ENCODE measurements at places on chromosomes 11 and 22. TPM values are rescaled to one million over a fixed set of nuclear protein-coding genes. Genes with fewer than 3 reads are reported as not detected.

GRCh38 chr11:57639321-57640067 is 10.2 kb downstream of the YPEL4 start:
- H3K36me3 ChIP-seq, result peaks cover 4% of the 10 kb centered on the region
- DNase-seq, result no peak
- peak overlapping the region; percentile 27 for H3K27ac ChIP-seq
- peaks cover 5% of the 10 kb centered on the region for H3K27me3 ChIP-seq

DNA sequence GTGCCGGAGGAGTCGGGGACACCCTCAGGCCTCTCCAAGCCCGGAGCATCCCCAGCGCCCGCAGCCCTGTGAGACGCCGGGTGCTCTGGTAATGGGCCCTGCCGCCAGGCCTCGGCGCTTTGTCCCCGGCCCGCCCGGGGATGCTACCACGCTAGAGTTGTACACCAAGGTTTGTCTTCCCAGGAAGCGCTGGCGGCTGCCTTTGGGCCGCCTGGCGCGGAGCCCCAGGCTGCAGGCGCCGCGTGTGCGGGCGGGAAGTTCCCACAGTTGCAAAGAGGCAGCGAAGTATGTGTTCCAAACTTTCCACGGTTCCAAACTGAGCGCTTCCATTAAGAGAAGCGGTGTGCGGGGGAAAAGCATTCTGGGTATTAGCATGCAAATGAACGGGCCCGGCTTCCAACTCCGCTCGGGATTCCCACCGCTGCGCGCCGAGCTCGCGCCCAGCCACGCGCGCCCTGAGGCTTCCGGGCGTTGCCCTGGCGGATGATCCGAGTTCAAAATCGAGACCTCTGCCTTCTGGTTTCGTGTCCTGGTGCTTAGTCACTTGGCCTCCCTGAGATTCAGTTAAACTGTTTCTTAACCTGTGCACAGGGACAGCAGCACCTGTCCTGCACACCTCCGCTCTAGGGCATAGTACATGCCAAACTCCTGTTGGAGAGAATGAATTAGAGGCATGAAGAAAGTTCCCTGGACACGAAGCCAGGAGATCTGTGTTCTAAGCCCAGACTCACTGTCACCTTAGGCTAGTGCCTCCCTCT is 1.3 kb upstream of the PATZ1 start:
- no peak for DNase-seq
- peaks cover 1% of the 10 kb centered on the region for H3K36me3 ChIP-seq
- H3K4me1 ChIP-seq, result peaks cover 35% of the 10 kb centered on the region
- H3K27ac ChIP-seq, result peak overlapping the region; percentile 85

DNA sequence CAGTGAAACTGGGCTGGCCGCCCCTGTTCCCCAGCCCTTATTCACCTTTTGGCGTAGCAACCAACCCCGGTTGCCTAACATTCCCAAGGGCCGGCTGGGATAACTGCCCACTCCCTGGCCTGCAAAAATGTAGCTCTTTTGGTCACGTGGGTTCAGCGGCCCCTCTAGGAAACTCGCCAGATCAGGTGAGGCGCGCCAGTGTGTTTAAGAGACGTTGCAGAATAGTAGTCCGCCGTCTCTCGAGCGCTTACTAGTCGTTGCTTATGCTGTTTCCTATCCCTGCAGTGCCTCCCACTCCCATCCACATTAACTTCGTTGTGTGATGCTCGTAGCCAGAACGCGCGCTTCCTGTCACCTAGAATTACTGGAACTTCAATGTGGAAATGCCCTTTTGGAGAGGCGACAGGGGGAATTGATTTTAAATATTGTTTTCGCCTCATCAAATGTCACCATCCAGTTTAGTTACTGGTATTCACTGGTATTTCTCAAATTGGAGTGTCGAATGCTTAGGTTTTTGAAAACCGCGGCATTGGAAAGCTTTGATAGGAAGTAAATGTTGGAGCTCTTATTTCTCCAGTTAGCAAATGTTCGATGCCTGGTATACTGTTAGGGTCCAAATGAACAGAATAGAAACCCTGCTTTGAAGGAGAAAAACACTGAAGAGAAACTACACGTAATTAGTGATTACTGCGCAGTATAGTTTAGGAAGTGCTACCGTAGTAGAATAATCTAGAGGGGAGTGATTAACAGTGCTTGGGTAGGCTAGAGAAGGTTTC is 823 bp downstream of the CEP57 start:
- peak overlapping the region; percentile 99 for H3K4me3 ChIP-seq
- peaks cover 23% of the 10 kb centered on the region for H3K4me1 ChIP-seq
- no peaks in the 10 kb centered on the region for H3K27me3 ChIP-seq

- peaks cover 1% of the 10 kb centered on the region for H3K36me3 ChIP-seq
- H3K4me3 ChIP-seq, result no peak overlapping the region
- no peaks in the 10 kb centered on the region for H3K27me3 ChIP-seq
- no peak overlapping the region for H3K27ac ChIP-seq
Observed at GRCh38 chr11:107549253-107549953, 16.1 kb downstream of the ALKBH8 start.

- H3K4me1 ChIP-seq, result peaks cover 18% of the 10 kb centered on the region
- peak overlapping the region; percentile 4 for H3K27ac ChIP-seq
- H3K27me3 ChIP-seq, result no peaks in the 10 kb centered on the region
Observed at GRCh38 chr11:85884581-85885021, 29.4 kb downstream of the CCDC83 start.

DNA sequence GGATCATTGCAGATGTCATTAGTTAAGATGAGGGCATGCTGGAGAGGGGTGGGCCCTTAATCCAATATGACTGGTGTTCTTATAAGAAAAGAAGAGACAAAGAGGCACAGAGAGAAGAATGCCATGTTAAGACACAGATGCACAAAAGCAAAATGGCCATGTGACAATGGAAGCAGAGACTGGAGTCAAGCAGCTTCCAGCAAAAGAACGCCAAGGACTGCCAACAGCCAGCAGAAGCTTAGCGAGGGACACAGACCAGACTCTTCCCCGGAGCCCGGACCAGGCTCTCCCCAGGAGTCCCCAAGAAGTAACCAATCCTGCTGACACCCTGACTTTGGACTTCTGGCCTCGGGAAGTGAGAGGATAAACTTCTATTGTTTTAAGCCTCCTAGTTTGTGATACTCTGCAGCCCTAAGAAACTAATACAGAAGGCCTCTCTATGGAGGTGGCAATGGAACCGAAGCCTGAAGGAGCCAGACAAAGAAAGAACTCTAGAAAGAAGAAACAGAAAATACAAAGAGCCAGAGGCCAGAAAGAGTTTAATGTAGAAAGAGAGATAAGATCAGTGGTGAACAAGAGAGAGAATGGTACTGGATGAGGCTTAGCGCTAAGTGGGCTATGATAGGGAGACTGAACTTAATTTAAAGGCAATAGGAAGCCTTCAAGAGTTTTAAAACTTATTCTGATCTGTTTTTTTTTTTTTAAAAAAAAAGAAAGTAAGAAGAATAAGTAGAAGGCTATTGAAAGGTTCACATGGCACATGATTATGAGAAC is 27.7 kb downstream of the PRCP start:
- H3K36me3 ChIP-seq, result no peaks in the 10 kb centered on the region
- H3K27ac ChIP-seq, result no peak overlapping the region
- H3K4me1 ChIP-seq, result peaks cover 2% of the 10 kb centered on the region
- no peak for DNase-seq
- no peak overlapping the region for H3K4me3 ChIP-seq

- H3K36me3 ChIP-seq, result peaks cover 4% of the 10 kb centered on the region
- H3K27ac ChIP-seq, result no peak overlapping the region
- no peaks in the 10 kb centered on the region for H3K4me1 ChIP-seq
- no peaks in the 10 kb centered on the region for H3K27me3 ChIP-seq
Observed at GRCh38 chr11:64114231-64114630, 51.7 kb downstream of the MACROD1 start.

- peaks cover 11% of the 10 kb centered on the region for H3K36me3 ChIP-seq
- no peaks in the 10 kb centered on the region for H3K4me1 ChIP-seq
- DNase-seq, result no peak
- no peak overlapping the region for H3K4me3 ChIP-seq
Observed at GRCh38 chr11:67230406-67230805, 35.9 kb upstream of the GRK2 start.

DNA sequence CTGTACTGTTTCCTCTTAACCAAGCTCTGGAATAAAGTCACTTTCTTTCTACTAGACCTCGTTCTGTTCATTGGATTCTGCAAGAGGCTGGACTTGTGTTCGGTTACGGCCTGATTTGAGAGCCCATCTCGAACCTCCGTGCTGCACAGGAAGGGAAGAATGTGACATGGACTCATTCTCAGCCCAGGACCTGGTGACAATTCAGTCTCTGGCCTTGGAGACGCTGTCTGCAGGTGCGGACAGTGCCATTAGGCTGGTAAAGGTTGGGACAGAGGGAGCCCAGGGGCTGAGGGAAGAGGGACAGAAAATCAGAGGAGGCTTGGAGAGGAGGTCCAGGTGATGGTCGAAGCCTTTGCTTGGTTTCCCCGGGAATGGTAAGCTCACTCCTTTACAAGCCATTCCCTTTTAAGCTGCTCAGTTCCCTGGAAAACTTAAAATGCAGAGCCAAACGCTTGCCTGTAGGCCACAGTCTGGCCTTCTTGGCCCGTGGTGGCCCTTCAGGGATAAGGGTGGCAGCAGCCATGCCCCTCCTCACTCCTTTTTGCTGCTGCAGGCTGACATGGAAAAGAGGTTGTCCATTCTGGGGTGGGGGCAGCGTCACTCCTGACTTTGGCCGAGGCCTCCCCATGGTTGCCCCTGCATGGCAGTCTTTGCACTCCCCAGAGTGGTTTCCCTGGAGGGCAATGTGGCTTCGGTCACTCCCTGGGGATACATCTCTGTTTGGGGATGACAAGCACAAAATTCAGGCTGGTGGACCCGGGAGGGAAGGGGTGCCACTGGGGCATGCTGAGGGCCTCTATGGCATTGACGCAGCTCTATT is 52.3 kb downstream of the SHISAL1 start:
- H3K36me3 ChIP-seq, result peaks cover 13% of the 10 kb centered on the region
- no peak overlapping the region for H3K27ac ChIP-seq
- H3K4me3 ChIP-seq, result no peak overlapping the region
- peaks cover 15% of the 10 kb centered on the region for H3K27me3 ChIP-seq
- peak; percentile 25 for DNase-seq

DNA sequence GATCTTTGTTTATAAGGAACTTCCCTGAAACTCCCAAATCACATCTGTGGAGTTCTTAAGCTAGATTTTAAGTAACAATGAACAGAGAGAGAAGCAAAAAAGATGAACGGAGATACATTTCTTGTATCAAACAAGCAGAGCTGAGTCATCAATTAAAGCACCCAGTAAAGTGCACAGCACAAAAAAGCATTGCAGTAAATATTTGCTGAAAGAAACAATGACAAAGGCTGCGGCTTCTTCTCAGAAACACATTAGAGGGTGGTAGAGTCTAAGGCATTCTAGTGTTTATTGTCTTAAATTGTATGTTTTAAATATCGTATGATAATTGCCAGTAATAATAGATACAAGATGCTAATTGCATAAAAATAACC is 941.6 kb upstream of the CHORDC1 start:
- no peaks in the 10 kb centered on the region for H3K27me3 ChIP-seq
- no peak overlapping the region for H3K4me3 ChIP-seq
- no peaks in the 10 kb centered on the region for H3K36me3 ChIP-seq

DNA sequence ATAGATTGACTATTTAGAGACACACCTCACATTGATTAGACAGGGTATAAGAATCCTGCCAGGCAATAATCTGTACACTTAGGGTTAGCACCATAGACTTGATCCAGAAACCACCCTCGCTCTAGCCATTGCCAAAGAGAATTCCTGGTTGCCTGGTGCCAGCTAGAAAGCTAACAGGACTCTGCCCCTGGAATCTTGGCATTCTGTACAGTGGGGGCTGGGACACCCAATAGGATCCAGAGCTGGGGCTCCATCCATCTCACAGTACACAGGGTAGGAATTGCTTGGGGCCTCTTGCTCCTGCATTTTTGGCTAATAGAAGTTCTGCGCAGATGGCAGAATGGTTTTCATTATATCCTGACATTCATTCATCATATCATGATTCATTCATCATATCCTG is 3.0 kb upstream of the APLNR start:
- no peak for DNase-seq
- peaks cover 35% of the 10 kb centered on the region for H3K27me3 ChIP-seq
- no peaks in the 10 kb centered on the region for H3K36me3 ChIP-seq
- H3K4me3 ChIP-seq, result no peak overlapping the region

GRCh38 chr11:58392746-58393145 is 13.9 kb downstream of the OR5B3 start:
- peaks cover 3% of the 10 kb centered on the region for H3K36me3 ChIP-seq
- H3K4me1 ChIP-seq, result peaks cover 39% of the 10 kb centered on the region
- no peak overlapping the region for H3K4me3 ChIP-seq

GRCh38 chr22:46531581-46532175 is 5.7 kb downstream of the CELSR1 start:
- no peaks in the 10 kb centered on the region for H3K27me3 ChIP-seq
- peak overlapping the region; percentile 22 for H3K4me3 ChIP-seq
- DNase-seq, result no peak
- peaks cover 71% of the 10 kb centered on the region for H3K4me1 ChIP-seq

GRCh38 chr11:111733611-111734088 is 32.5 kb downstream of the PPP2R1B start:
- H3K4me3 ChIP-seq, result no peak overlapping the region
- H3K4me1 ChIP-seq, result peaks cover 83% of the 10 kb centered on the region
- no peak for DNase-seq
- H3K27ac ChIP-seq, result peak overlapping the region; percentile 68
- no peaks in the 10 kb centered on the region for H3K27me3 ChIP-seq
- peaks cover 2% of the 10 kb centered on the region for H3K36me3 ChIP-seq

GRCh38 chr11:45661439-45662055 is 3.9 kb downstream of the CHST1 start:
- peaks cover 1% of the 10 kb centered on the region for H3K27me3 ChIP-seq
- H3K27ac ChIP-seq, result peak overlapping the region; percentile 12
- H3K4me3 ChIP-seq, result no peak overlapping the region
- H3K36me3 ChIP-seq, result no peaks in the 10 kb centered on the region

DNA sequence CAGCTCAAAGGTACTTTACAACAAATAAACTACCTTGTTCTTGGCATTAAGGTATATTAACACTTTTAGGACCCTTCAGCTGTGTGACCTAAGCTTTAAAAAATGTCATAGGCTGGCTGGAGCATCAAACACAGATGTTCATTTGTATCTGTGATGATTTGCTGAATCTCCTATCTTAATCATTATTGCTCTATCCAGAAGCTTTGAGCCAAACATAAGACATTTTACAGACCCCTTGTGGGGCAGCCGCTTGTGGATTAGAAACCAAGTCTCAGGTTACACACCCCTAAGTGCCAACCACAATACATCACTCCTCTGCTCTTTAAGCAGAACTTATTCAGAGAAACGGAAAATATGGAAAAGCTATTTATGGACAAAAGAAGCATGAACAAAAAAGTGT is 394.2 kb upstream of the CCDC90B start:
- H3K27ac ChIP-seq, result no peak overlapping the region
- no peaks in the 10 kb centered on the region for H3K4me1 ChIP-seq
- no peaks in the 10 kb centered on the region for H3K36me3 ChIP-seq
- H3K27me3 ChIP-seq, result peaks cover 25% of the 10 kb centered on the region
- no peak for DNase-seq

Gene TSSK2
- total RNA-seq, result not detected

Gene PYGM
- 0.65 TPM for total RNA-seq

Gene OR52I1
- not detected for total RNA-seq

Gene FCHSD2
- 69.5 TPM for total RNA-seq

Gene OR4X1
- not detected for total RNA-seq

Gene NXPE4
- not detected for total RNA-seq

Gene OR8G1
- not detected for total RNA-seq
